Vagina (tissue), 2 donors: ENCODE measurements at places on chromosomes 16 and 17.

DNA sequence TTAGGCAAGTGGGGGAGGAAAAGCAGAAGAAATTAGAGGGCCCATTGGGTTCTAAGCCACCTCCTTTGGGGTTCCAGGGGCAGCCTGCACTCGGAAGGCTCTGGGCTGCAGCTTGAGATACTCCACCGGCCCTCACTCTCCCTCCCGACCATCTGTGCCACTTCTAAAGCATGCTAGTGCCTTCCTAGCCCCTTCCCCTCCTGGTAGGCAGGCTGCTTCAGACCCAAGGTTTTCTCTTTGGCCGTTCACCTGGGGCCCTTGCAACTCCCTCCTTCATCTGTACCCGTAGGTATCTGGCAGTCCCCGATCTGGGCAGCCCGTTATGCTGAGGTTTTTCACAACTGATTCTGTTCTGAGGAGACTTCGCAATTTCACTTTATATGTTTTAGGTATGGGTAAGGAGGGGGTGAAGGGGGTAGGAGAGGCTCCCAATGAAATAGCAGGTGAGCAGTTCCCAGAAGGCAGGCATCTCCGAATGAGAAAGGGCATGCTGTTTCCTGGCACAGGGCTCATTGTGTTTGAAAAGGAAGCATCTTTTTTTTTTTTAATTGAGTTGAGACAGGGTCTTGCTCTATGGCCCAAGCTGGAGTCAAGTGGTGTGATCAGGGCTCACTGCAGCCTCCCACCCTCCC lies 98.7 kb downstream of the RAB11FIP4 start:
- no peak for DNase-seq

- no peak for DNase-seq
These were observed 92.2 kb downstream of the TUBD1 start for GRCh38 chr17:59800530-59800942.

GRCh38 chr16:76650582-76650981 lies 373.4 kb downstream of the CNTNAP4 start:
- no peak for DNase-seq

DNA sequence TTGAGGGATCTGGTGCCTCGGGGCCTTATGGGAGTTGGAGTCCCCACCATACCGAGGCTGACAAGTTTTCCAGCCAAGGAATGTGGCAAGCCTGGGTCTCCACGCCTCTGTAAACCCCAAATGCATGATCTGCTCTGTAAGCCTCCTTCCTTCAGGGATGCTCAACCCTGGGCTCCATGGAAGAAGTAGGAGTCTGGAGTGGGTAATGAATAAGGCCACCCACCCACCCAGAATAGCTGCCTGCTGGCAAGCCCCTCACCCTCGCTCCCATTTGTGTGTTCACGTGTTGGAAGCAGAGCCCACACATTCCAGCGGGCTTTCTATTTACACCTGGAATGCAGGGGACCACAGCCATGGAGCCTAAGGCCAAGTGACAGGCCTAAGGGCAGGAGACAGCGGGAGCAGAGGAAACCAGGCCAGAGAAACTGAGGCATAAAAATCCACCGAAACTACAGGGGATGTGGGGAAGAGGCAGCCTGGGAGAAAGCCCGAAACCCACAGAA lies 4.4 kb downstream of the DLG4 start:
- DNase-seq, result peak; percentile 99

GRCh38 chr16:85731179-85731578 lies 19.7 kb downstream of the C16orf74 start:
- DNase-seq, result no peak

DNA sequence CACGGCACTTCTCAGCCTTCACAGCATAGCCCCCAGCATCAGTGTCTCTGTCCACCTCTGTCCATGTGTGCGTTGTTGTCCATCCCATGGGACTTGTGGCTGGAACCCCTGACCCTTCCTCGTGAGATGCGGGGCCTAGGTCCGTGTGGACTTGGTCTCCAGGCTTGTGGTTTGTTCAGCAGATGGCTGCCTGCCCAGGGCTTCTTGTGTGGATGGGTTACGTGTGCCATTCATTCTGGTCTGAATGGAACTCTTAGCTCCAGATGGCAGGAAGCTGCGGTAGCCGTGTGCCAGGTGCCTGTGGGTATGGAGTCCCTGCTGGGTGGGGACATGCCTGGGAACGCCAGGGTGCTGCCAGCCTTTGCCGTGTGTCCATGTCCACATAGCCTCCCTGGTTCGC lies 31.7 kb upstream of the NUDT16L1 start:
- no peak for DNase-seq

- no peak for DNase-seq
These were observed 180.9 kb upstream of the TOX3 start for GRCh38 chr16:52727849-52728248.

GRCh38 chr16:84503751-84504395 lies 586 bp downstream of the MEAK7 start:
- DNase-seq, result no peak

DNA sequence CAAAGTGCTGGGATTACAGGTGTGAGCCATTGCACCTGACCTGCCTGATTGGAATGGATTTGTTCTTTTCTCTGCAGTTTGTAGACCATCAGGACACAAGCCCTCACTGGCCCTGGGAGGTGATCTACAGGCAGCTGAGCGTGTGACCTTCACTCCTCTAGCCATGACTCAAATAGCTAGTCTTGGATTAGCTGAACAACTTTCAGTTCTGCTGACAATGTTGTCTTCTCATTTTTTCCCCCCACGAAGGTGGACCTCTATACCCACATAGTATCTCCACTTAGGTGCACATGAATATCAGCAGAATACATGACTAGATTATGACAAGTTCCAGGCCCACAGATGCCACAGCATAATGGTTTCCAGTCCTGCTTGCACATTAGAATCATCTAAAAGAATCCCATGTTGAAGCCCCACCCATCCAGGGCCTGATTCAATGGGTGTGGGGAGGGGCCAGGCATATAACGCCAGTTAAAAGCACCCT lies 36.8 kb downstream of the HS3ST3B1 start:
- DNase-seq, result no peak

DNA sequence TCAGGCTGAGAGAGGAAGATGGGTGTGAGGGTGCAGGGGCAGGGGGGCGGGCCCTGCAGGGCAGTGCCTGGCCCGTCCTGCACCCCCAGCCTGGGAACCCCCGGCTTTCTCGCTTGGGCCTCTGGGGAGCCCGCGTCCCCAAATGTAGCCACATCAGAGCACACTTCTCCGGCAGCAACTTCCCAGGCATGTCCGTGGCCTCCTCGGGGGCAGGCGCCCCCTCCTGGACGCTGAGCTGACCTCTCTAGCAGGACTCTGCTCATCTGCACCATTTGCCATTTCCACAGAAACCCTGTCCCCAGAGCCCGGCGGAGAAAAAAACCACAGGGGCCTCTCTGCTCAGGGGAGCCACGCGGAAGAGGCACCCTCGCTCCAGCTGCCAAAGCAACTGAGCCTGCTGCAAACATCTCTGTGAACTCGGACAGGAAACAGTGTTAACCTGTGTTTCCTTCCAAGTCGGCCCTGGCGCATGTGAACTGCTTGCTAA lies 63.4 kb downstream of the KLHDC4 start:
- DNase-seq, result no peak

DNA sequence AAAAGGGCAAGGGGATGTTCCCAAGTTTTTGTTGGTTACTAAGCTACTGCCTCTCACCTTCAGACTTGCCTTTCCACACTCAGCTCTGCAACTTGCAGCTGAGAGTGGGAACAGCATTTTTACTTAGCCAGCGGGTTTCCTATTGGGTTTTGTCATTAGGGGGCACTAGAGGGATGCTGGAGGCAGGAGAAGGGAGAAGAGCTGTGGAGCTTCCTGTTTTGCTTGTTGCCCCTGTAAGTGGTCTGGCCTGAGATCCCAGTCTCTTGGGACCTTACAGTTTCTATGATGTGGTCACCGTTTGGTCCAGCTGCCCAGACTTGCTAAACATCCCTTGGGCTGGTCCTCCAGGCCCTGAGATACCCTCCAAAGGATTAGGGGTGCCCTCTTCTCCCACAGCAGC lies 209.6 kb upstream of the NLRP1 start:
- DNase-seq, result no peak

DNA sequence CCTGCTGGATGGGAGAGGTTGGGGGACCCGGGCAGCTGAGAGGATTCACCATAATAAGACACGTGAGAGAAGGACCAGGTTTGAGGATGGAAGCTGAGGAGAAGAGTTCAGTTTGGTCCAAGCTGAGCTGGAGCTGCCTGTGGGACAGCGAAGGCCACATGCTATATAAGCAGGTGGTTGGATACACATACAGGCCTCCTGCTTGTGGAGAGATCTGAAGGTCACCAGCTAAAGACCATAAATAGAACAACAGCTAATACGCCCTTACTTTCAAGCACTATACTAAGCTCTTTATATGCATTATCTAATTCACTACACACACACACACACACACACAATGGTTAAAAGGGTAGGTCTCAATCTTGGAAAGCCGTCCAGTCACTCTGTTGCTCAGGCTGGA lies 32.1 kb downstream of the DUSP14 start:
- no peak for DNase-seq

DNA sequence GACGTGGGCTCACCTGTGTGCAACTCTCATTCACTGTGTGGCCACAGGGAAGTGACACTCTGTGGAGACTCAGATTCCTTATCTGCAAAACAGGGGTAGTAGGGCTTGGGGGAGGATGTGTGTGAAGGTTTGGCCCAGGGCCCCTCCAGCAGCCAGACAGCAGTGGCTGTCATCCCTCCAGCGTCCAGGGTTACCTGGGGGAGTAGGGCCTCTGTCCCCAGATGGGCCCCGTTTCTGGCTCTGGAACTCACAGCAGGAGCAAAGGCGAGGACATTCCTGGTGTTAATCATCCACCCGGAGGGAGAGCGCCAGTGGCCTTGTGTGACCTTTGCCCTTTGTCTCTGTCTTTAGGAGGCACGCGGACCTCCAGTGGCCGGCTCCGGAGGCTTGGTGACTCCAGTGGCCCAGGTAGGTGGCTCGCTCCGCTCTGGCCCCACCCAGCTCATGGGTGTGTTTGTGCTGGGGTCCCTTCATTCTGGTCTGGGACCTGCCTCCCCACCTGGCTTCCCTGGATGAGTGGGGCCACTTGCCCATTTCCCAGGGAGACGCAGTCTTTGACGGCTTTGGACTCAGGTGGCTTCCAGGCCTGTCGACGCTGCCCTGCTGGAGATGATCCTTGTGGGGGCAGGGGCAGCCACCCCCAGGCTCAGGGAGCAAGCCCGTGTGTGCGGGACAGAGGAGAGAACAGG lies 166.2 kb downstream of the SEC14L1 start:
- DNase-seq, result no peak

DNA sequence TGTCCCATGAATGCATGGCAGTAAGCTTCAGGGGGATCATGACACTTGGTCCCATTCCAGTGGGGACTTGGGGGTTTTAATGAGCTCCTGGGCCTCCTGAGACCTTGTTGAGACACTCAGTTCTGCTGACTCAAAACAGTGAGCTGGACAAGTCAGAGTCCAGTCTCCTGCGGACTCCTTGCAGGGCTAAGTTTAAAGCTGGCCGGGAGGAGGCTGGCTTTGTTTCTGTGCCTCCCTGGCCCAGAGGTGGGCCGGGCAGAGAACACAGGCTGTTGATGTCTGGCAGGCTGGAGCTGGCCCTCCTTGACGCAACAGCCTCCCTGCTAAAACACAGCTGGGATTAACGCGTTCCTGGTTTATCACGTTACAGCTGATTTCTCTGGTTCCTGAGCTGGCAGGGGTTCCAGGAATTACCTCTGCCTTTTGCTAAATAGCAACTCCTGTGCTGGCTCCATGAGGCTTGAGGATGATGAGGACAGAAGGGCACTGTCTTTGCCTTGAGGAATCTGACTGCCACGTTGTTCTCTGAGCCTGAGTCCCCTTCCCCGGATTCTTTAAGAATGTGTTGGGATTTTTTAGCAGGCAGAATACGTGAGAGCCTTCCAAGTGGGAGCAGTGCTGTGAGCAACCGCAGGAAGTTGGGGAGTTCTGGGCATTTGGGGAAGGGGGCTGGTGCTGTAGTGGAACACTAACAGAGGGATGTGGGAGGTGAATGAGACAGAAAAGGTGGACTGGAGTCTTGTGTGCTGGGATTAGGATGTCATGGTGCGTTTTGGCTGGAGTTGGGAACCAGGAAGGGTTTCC lies 2.0 kb downstream of the GPT2 start:
- DNase-seq, result no peak

DNA sequence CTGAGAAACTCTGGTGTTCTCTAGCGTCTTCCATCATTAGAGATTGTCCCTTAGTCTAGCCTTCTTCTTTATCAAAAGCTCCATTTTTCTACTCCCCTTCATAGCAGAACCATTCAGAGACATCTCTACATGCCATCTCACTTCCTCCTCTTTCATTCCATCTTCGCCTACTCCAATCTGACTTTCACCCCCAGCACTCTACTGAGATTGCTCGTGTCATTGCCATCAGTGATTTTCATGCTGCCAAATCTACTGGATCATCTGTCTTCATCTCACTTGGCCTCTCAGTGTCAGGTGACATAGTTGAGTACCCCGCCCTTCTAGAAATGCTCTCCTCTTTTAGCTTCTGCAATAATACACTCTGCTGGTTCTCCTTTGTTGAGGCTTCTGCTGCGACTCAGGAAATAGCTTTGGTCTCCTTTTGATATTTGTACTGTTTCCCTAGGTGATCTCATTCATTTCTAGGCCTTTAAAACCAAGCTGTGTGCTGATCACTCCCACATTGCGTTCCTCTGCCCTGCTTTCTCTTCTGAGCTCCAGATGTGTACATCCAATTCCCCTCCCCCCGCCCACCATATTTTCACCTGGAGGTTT lies 119.1 kb downstream of the FTO start:
- DNase-seq, result no peak

DNA sequence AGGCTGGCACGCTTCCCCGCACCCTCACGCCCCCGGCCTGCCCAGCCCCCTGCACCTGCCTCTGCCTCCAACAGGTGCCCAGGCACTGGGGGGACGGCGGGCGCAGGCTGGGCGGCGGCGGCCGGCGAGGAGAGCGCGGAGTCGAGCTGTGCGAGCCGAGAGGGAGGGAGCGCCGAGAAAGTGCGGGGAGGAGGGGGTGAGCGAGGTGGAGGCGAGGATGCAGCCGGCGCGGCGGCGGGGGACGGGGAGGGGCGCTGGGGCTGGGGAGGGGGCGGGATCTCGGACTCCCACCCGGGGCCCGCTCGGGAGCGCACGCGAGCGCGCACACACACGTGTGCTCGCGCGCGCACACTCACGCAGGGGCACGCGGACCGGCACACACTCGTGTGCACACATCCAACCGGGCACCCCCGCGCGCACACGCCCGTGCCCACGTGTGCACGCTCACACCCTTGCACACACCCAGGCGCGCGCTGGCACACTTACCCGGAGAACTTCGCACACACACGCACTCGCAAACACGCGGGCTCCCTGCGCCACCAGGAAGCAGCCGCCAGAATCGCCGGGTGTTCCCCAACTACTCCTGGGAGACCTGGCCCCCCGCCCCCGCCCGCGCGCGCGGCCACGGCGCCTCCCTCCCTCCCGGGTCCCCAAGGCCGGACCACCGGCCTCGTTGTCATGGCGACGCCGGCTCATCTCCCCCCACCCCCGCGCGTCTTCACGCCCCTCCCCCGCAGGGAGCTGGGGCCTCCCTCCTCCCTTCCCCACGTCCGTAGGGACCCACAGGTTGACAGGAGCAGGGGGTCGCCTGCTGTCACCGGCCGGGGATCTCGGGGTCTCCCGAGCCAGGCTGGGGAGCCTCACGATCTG lies at the start of gene DOC2A:
Gene DOC2A, minus strand, starts transcription at position 184 of the 870 bp plus-strand sequence. CDS start 805 bp downstream, outside the sequence.
- DNase-seq, result no peak
